ENCODE measurements at places on chromosomes 7 and 10.

DNA sequence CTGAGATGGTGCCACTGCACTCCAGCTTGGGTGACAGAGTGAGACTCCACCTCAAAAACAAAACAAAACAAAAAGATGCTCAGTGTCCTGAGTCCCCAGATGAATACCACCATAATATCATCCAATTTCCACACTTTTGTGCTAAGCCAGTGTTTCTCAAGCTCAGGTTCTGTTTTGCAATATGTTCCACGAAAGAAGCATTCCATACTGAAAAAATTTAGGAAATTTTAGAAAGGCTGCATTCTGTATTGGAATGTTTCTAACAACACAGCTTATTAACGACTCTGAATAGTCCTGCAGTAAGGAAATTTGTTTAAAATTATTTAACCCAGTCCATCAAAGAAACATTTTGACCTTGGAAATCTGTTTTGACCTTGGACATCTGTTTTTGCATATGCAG lies 142.4 kb downstream of the EPC1 start:
- DNase-seq: no peak

GRCh38 chr10:48614481-48615390 lies 9.9 kb upstream of the ARHGAP22 start:
- no peak for DNase-seq

DNA sequence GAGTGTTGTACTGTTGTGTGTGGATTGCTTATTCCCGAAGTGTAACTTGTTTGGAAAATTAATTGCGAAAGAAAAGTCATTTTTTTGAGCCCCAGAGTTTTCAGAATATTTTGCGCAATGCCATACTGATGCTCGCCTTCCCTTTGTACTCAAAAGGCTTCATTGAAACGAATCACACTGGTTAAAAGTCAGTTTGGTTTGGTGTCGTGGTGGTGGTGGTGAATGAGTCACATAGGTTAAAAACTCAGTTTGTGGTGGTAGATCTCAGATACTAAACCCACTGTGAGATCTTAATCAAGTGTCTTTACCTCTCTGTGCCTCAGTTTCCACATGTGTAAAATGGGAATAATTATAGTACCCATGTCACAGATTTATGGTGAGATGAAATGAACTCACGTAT lies 61.1 kb upstream of the IL6 start:
- no peak for DNase-seq

DNA sequence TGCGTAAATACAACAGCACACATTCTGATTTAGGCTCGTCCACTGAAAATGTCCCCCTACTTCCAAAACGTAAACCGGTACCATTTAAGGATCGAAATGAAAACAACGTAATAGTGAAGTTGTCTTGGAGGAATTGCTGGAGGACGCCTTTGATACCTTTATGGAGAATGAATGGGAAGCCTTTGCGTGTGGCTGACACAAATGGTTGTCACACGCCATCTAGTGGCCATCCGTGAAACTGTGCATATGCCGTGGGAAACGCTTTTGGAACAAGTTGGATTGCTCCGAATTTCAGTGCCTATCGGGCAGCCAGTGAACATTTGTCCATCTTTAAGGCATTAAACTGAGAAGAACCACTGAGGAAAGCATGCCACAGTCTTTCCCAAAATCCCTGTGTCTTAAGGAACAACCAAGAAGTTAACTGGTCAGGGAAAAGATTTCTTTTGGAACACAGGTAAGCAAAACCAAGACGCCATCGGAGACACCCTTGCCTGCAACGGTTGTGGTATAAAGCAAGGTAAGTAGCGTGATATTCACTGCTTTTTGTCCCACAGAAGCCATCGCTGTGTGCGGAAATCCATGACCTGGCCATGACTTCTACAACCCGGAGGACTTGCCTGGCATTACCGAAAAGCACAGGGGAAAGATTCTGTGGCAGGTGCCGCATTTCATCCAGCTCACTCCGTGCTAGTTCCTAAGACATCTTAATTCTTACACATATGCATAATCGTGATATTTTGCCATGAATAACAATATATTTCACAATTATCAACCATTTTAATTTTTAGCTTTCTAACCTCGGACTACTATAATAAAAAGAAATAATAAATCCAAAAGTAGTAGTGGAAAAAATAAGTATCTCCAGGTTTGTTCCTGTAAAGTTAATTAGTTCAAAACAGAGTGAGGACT lies 100.6 kb downstream of the FAM204A start:
- DNase-seq: peak; percentile 57

- no peak for DNase-seq
Observed at GRCh38 chr7:7109934-7110333, 72.4 kb upstream of the C1GALT1 start.

DNA sequence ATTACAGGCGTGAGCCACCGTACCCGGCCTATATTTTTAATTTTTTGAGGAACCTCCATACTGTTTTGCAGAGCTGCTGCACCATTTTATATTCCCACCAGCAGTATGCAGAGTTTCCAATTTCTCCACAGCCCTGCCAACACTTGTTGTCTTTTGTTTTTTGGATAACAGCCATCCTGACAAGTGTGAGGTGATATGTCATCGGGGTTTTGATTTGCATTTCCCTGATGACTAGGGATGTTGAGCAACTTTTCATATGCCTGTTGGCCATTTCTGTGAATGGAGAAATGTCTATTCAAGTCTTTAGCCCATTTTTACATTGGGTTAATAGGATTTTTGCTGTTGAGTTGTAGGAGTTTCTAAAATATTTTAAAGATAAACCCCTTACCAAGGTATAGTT lies 22.2 kb downstream of the ENTPD7 start:
- no peak for DNase-seq

- DNase-seq: no peak
Observed at GRCh38 chr7:126589068-126589684, 663.6 kb downstream of the GRM8 start.

GRCh38 chr7:158399762-158400161 lies 187.9 kb downstream of the PTPRN2 start:
- no peak for DNase-seq

- DNase-seq: no peak
Observed at GRCh38 chr7:142321391-142321790, 63.5 kb upstream of the PRSS58 start.

DNA sequence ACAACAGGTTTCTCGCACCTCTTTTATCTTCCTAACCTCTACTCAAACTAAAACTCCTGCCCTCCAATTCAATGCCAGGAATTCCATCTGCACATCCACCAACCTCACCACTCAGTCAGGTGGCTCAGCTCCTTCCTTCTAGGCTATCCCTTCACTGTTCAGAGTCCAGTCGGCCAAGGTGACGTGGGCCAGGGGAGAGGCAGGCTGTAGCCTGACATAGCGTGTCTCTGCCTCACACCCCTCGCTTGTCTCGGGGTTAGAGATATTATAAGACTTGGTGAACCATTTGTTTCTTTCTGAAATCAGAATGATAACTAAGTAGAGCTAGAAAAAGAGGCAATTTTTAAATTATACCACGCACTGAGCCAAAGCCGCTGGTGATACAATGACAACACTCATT lies 31.1 kb downstream of the HIPK2 start:
- DNase-seq: no peak

DNA sequence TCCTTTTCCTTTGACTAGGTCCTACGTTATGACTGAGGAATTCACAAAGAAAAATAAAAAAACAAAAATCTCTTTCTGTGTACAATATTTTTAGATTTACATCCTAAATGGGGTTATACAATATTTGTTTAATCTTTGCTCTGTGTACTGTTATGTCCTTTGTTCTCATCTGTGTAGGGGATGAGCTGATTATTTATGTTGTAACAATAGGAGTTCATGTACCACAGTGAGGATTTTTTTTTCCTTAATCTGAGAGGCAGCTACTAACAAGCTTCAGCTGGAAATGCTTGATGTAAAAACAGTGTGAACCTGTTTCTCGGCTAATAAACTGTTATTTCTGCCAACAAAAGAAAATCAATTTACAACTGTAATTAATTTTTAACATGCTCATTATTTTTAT lies 58.0 kb downstream of the ORC5 start:
- no peak for DNase-seq

DNA sequence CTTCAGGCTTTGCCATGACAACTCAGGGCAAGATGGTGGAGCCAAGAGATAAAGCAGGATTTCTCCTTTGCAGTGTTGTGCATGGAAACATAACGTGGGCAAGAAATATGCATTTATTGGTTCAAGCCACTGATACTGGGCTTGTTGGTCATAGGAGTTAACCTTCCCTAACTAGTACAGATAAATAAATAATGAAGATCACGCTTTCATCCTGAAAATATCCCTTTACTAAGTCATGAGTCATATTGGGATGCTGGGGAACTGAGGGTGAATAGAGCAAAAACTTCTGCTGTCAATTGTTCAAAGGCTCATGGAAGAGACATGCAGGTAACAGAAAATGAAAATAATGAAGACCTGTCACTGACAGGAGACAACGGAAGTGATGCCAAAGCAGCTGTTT lies 55.5 kb downstream of the TES start:
- DNase-seq: no peak

DNA sequence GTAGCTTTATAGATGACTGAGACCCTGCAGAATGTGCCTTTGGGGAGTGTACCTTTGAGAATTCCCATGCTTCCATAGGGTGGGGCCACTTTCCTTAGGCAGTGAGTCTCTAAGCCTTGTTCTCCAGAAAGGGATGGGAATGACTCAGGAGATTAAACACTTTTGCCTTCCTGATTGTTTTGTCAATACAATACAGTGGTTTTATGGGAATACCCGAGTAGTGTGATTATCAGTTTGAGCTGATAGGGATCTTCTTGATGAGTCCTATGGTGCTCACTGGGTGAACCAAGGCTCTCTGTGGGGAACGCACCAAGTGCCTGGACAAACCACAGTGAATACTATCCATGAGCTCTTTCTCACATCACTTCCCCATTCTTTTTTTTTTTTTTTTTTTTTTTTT lies 6.3 kb downstream of the MYOF start:
- DNase-seq: no peak

- DNase-seq: no peak
Observed at GRCh38 chr10:61040399-61041016, 96.5 kb upstream of the RHOBTB1 start.

GRCh38 chr10:126749015-126749655 lies 78.6 kb upstream of the C10orf90 start:
- DNase-seq: no peak

- DNase-seq: no peak
Observed at GRCh38 chr7:120941064-120941463, 9.5 kb upstream of the ING3 start.

GRCh38 chr7:132298790-132299189 lies 277.5 kb downstream of the PLXNA4 start:
- DNase-seq: no peak

DNA sequence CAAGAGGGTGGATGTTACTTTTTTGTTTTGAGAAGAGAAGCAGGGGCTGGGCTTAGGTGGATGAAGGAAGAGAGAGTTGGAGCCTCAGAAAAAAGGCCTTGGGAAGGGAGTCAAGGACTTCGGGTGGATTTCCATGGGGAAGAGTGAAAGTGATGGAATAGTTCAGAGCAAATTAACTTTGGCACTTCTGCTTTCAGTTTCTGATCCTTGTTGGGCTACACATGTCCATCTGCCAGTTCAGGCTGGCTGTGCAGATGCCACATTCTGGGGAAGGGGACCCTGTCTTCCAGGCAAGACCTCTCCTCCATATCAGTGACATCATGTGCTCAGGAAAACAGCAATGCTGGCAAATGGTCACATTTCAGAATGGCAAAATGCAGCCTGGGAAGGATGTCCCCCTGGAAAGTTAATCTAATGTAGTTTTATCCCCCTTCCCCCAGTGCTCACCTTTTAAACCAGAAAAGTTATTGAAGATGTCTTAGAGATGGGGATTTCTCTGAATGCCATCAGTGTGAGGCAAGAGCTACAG lies 86.0 kb downstream of the WDFY4 start:
- DNase-seq: no peak

GRCh38 chr10:62109587-62110293 lies 158.9 kb downstream of the RTKN2 start:
- DNase-seq: no peak

- DNase-seq: no peak
Observed at GRCh38 chr7:91358303-91358702, 94.1 kb downstream of the FZD1 start.

DNA sequence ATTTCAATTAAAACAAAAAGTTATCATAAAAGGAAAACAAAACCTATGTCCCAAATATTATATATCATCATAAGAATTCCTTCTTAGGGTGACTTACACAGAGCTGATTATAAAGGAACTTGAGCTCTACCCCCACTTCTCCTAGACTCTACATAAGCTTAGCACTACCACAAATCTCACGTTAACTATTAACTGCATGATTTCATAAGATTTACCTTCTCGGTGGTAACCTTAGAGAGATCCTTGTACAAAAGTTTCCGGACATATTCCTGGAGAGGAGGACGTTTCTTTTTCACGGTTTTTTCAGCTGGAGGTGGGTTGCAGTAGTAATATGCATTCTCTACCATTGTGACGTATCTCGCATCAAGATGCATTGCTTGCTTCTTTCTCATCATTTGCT lies 83.7 kb downstream of the UPF2 start:
- DNase-seq: no peak

DNA sequence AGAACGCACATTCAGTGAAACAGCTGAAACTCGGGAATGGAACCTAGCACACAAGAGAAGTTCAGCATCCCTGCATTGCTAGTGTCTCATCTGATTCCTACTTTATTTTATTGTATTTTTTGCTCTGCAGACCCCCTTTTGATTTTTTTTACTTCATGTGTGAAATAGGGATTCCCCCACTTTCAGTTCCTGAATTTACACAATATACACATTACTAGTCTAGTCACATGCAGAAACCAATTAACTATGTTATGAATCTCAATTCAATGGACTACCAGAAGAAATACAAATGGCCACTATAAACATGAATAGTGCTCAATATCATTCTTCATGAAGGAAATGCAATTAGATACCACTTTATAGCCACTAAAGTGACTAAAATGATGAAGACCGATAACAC lies 386.1 kb upstream of the COBL start:
- DNase-seq: no peak

DNA sequence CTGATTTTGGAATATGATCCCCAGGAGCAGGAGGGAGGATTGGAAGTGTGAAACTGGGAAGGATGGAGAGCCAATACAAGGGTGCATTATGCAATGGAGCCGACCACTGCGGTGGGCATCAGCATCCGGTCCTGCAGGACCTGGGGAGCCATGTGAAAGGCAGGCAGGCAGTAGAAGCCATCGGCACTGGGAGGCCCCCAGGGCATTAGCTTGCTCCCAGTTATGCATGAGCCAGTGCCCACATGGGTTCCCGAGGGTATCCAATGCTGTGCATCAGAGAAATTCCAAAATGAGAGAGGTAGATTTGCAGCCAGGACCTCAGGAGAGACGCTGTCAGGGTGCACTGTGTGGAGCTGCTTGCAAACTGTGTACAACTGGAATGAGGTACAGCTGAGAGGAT lies 8.7 kb upstream of the KCP start:
- DNase-seq: no peak

DNA sequence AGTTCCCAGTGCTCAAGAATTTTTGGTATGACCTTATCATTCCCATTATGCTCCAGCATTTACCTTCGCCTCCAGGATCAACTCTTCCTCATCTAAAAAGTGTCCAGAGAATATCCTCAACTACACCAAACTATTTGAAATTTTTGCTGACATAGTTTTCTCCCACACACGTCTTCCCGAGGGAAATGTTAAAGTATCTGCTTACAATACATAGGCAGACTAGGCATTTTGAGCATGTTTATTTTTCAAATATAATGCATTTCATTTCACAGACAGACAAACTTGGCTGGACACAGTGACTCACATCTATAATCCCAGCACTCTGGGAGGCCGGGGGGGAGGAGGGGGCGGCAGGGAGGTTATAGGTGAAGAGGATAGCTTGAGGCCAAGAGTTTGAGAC lies 177.1 kb upstream of the TRIM24 start:
- DNase-seq: no peak

Data from cerebellum (tissue), 4 donors.